ENCODE measurements at places on chromosomes 11 and 22.

DNA sequence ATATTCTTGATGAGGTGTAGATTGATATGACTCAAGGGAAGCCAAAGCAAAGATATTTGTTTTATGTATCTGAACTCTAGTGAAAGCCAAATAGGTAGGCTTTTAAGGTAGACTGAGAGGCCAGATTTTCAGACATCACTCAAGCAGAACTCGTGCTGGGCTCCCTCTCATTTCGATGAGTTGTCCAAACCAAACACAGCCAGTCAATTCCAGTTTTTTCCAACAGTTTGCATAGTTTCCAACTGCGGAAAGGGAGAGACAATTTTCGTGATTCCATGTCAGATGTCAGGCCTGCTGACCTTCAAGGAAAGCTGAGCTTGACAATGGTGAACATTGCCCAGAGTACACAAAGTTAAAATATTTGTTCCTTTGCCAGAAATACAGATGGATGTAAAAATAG is 110.9 kb upstream of the MPPED2 start:
- no peak for DNase-seq

- no peak for DNase-seq
These were observed 26.9 kb downstream of the ARFGAP2 start for GRCh38 chr11:47149782-47150181.

DNA sequence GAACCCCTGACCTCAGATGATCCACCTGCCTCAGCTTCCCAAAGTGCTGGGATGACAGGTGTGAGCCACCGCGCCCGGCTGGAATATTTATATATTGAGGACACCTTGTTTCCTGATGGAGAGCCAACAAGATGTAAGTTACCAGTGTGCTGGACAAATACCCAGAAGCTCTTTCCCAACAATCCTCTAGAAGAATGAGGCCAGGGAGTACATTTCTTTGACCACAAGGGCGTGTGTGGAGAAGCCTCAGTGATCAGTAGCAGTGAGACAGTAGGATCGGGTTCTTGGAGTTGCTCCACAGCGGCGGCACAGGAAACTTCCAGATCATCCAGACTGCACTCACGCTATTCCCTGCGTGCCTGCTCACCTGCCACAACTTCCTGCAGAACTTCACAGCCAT is 10.3 kb upstream of the POLA2 start:
- DNase-seq: no peak

DNA sequence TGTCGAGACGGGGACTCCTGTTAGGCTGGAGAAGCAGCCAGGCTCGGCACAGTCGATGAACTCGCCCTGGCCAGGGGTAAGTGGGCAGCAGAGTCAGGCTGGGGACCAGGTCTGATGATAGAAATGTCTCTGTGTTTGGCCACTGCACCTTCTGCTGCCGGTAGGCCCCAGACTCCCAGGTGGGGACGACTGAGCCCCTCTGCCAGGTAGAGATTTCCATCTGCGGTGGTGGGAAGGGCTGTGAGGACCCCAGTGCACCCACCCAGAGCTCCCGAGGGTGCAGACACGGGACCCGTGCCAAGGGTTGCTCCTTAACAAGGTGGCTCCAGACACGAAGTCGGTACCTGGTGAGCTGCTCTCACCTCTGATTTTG is 862.5 kb downstream of the TBC1D22A start:
- DNase-seq: no peak

- DNase-seq: no peak
These were observed 5.8 kb downstream of the LIF start for GRCh38 chr22:30240541-30241417.

- no peak for DNase-seq
These were observed 88.4 kb downstream of the SLC1A2 start for GRCh38 chr11:35330931-35331330.

DNA sequence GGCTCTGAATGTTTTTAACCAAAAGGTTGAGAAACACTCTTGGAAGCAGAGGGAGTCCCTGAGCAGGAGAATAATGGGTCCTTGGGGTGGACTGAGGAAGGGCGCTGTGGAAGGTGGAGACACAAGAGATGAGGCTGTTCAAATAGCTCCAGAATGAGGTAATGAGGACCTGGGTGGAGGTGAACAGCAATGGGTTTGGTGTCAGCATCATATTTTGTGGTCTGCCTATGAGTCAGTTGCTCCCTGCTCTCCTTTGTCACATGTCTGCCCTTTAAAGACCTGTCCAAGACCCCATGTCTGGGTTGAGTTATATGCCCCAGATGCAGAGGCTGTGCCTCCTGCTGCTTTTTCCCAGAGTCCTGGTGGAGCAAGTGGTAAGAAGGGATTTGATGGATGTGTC is 113.6 kb downstream of the BARX2 start:
- no peak for DNase-seq

GRCh38 chr11:83681031-83681781 is 395.0 kb upstream of the CCDC90B start:
- DNase-seq: no peak

DNA sequence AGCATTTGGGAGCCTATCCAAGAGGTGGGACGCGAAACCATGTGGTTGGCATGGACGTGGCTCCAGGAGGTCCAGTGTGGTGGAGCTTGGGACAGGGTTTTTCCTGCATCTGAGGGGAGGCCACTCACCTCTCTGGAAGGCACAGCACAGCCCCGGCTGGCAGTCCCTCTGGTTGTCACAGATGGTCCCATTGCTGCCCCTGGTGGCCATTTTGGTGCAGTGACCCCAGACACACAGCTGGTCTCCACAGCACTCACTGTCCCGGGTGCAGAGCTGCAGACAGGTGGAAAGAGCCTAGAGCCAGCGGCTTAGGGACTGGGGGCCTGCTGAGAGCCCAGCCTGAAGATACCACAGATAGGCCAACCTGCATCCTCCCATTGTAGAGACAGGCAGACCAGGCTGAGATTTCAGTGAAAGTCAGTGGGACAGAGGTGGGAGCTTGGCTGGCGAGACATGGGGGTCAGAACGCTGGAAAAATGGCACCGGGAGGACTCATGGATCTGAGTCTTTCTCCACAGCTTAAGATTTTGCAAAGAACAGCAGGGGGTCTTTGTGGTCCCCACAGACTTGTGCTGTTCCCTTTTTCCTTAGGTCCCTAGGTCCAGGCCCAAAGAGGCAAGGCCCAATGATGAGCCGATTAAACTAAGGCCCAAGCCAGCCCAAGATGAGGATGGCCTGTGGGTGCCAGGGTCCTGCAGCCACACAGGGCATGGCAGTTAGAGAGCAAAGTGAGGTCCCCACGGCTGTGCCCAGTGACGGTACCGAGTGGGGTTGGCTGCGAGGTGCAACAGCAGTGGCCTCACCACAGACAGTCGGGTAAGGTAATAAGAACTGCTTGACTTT is 41.4 kb downstream of the DKK3 start:
- no peak for DNase-seq

All from GF-D8 (cell line).